ENCODE measurements at places on chromosomes 7 and 10.

GRCh38 chr7:104928721-104929400 is 85.1 kb upstream of the KMT2E start:
- DNase-seq = no peak

- DNase-seq = no peak
These were observed 878 bp downstream of the GLRX3 start for GRCh38 chr10:130137090-130137448.

GRCh38 chr10:30088178-30088577 is 28.8 kb upstream of the JCAD start:
- no peak for DNase-seq

DNA sequence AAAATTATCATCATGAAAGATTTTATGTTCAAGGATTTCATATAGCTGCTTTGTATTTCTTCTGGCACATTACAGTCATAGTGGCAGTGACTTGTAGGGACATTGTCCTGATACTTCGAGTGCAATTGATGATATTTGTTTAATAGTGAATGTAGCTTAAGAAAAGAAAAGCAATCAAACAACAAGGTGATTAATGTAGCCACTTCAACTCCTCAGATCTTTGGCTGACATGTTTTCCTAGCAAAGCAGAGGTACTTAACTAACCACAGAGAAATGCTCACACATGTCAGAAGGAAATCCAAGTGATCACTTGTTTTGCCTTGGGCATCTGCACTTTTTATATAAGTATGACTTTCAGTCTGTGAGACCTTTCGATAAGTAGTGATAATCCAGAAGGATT is 470.3 kb downstream of the AUTS2 start:
- no peak for DNase-seq

DNA sequence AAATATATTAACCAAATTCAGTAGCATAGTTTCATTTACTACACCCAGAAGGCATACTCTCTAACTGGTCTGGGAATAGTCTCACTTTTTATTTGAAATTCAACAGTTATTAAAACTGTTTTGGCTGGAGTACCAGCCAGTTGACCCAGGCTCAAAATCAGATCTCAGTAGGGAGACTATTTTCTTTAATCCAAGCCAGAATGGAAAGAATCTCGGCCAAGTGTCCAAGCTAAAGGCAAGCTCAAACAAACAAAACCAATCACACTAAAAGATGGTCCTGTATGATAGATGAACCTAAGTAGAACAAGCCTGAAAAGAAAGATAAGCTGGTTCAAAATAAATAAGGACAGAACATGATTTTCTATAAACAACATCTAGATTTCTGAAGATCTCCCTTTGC is 259.6 kb upstream of the POM121L12 start:
- no peak for DNase-seq

DNA sequence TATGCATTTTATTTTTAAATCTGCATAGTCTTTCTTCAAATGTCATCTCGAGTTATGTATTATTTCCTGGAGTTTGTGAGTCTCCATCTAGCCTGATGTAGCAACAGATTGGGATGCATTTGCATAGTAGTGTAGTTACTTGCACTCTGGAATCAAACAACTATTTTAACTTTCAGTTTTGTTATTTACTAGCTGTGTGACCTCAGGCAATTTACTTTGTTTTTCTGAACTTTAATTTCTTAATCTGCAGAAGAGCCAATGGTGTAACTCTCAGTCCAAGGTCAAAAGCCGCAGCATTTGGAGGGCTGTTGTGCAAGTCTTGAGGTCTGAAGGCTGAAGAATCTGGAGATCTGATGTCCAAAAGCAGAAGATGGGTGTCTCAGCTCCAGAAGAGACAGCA is 175.8 kb upstream of the SORCS1 start:
- DNase-seq = no peak

- DNase-seq = no peak
These were observed 101.8 kb downstream of the PTPRE start for GRCh38 chr10:128008521-128009250.

DNA sequence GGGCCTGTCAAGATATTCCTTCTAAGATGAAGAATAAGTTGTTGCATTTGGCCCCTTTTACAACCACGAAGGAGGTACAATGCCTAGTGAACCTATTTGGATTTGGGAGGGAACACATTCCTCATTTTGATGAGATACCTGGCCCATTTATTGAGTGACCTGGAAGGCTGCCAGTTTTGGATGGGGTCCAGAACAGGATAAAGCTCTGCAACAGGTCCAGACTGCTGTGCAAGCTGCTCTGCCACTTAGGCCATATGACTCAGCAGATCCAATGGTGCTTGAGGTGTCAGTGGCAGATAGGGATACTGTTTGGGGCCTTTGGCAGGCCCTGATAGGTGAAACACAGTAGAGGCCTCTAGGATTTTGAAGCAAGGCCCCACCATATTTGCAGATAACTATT is 704.6 kb downstream of the CCSER2 start:
- no peak for DNase-seq

- DNase-seq = no peak
These were observed 15.7 kb upstream of the STN1 start for GRCh38 chr10:103933557-103934121.

DNA sequence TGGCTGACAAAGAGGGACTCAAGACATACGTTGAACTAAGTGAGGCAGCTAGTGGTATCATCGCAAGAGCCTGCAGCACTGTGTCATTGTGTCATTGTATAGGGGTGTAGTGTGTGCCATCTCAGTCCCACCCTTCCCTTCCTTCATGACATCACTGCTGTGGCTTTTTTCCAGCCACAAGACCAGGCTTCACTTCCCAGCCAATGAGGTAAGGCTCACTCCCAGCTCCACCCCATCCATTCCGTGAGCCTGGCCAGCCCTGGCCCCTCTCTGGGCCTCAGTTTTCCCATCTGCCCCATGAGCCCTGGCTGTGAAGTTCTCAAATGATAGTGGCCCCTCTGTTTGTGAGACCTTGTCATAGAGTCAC is 134.3 kb upstream of the ZMIZ1 start:
- no peak for DNase-seq

GRCh38 chr10:130046591-130046990 is 64.0 kb downstream of the C10orf143 start:
- no peak for DNase-seq

DNA sequence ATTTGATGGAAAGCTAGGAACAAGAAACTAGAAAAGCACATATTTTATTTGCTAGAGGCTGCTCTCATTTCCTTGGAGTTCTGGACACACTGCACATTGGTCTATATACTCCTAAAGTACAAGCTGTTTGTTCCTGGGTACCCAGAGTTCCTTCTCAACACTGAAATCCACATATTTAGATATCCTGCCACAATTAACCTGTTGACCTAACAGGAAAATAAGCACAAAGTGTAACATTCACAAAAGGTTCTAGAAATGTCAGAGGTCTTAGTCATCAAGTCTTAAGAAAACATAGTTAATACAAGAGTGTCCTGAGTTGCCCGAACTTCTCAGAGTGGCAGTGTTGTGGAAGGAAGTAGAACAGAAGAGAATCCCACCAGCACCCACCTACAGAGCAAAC is 115.6 kb downstream of the ELMO1 start:
- DNase-seq = no peak

- no peak for DNase-seq
These were observed 633.8 kb upstream of the IGFBP3 start for GRCh38 chr7:46554688-46555422.

DNA sequence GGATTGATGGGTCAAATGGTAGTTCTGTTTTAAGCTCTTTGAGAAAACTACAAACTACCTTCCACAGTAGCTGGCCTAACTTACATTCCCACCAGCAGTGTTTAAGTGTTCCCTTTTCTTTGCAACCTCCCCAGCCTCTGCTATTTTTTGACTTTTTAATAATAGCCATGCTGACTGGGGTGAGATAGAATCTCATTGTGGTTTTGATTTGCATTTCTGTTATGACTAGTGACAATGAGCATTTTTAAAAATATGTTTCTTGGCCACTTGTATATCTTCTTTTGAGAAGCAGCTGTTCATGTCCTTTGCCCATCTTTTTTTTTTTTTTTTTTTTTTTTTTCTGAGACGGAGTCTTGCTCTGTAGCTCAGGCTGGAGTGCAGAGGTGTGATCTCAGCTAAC is 155.2 kb upstream of the BMPER start:
- no peak for DNase-seq

GRCh38 chr7:19772306-19772705 is 1.1 kb downstream of the TMEM196 start:
- no peak for DNase-seq

DNA sequence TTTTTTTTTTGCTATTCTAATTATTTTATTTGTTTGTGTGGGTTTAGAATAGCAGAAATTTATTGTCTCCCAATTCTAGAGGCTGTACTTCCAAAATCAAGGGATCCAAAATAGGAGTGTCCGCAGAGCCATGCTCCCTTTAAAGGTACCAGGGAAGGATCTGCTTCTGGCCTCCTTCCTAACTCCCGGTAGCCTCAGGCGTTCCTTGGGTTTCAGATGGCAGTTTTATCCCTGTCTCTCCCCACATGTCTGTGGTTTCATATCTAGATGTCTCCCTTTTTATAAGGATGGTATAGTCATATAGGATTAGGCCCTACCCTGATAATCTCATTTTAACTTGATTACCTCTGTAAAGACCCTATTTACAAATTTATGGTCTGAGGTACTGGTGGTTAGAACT is 48.4 kb downstream of the BMPR1A start:
- no peak for DNase-seq

DNA sequence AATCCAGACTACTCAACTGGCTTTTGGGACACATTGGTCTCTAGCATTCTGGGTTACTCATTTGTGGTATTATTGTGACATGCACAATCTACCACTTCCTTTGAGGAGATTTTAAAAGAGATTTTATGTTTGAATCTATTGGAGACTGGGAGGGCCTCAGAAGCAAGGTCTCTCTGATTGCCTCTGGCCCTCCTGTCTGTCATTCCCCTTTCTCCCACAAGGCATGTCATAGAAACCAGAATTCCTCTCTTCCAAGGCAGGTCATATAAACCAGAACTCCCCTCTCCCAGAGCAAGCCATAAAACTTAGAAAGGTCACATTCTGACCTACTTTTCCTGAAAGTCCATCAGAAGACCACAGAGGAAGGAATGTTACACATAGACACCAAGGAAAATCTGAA is 777.7 kb downstream of the PHTF2 start:
- no peak for DNase-seq

DNA sequence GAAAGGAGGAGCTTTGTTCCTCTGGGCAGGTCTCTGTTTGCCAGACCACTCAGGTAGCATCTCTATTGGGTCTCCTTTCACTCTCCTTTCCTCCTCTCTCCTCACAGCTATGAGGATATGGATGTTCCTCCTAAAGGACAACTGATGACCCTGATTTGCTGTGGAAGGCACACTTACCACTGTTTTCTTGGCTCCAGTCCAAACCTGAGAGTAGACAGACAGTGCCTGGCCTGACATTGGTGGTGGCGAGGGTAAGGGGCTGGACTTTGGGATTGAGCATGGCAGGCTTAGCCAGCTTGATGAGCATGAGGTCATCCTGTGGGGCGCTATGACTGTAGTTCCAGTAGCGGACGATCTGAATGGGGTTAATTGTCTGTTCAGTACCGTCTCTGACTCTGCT is 3.6 kb downstream of the PRSS37 start:
- DNase-seq = no peak

GRCh38 chr7:48938539-48939295 is 14.4 kb downstream of the CDC14C start:
- no peak for DNase-seq

- no peak for DNase-seq
These were observed 6.9 kb downstream of the C10orf62 start for GRCh38 chr10:97596101-97597082.

GRCh38 chr10:119416855-119417254 is 125.7 kb downstream of the RGS10 start:
- no peak for DNase-seq

- peak; percentile 12 for DNase-seq
These were observed at the start of gene PRXL2A for GRCh38 chr10:80408242-80409101. TSS of gene PRXL2A (plus strand) at chr10:80408551. CDS start at chr10:80420468, 11,917 bp downstream.

DNA sequence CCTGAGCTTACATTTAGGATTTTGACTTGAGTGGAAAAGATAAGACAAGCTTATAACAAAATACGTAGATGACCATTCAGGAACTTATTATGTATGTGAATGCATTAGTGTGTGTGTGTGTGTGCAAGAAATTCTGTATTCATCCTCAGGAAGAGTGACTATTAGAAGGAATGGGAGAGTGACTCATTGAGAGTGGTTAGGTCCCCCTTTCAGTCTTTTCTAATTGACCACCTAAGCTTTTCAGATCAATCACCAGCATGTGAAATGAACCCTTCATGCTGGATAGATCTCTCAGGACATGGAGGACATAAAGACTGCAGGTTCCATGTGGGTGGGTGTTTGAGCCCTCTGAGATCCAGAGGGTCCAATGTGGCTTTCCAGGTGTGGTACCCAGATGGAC is 153.5 kb downstream of the MBL2 start:
- DNase-seq = no peak

- DNase-seq = no peak
These were observed 283.0 kb downstream of the ADK start for GRCh38 chr10:74433993-74434392.

DNA sequence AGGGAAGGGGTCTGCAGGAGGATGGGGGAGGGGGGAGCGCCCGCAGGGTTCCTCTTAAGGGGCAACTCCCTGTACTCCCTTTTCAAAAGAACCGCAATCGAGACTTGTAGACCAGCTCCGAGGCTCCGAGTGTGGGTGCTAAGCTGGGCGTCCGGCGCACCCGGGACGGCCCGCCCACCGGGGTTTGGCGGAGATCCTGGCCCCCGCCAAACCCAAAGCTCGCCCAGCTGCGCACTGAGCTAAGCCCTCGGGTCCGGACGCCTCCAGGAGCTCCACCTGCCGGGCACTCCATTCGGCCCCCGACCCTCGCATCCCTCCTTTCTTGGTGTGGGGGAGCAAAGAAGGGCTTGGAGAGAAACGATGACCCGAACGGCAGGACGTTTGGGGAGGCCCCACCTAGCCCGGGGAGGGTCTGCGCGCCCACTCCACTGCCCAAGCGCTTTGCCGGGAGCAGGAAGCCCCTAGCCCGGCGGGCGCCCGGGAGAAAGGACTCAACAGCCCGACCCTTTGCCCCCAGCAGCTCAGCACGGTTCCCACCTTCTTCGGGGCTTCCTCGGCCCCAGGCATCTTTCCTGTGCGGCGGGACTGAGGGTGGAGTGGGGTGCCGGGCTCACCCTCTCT is 651 bp downstream of the AFAP1L2 start:
- no peak for DNase-seq

DNA sequence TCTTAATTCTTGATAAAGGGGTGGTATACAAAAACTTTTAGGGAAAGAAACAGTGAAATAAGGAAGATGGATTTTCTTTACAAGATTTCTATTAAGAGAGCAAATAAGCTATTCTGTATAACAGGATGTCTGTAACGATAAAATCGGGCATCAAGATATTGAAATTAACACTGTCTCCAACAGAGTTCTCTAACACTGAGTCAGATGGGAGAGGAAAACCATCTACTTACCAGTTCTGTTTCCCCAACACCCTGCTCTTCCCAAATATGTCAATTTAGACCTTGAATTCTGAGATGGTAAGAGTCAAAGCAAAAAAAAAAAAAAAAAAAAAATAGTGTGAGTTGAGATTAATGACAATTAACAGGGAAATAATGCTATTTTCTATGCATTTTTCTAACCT is 23.0 kb downstream of the SMURF1 start:
- DNase-seq = no peak

GRCh38 chr7:12646139-12646538 is 41.3 kb upstream of the ARL4A start:
- no peak for DNase-seq

GRCh38 chr7:16317406-16317805 is 103.9 kb downstream of the CRPPA start:
- DNase-seq = no peak

Data from cortex of kidney (tissue), 1 donor.